Effector CD8-positive, alpha-beta T cell (primary cell): ENCODE measurements at places on chromosomes 2 and 18.

DNA sequence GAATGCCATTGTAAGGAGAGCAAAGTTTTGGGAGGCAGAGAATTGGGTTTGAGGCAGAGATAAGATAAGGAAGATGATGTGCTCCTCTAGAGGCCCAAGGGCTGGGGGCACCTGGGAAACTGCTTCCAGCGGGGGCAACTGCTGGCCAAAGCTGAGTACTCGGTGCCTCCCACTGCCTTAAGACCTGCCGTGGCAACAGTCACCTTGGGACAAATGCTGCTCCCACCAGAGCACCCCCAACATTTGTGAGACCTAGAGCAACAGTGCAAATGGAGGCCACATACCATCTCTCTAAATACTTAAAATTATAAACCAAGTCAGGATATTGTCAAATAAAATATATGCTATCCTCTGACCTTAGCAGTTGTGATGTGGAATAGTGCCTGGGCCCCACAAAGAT, 127.1 kb downstream of the CAPN13 start:
- DNase-seq: no peak

GRCh38 chr2:97678298-97678697, 8.8 kb downstream of the C2orf92 start:
- no peak for DNase-seq

GRCh38 chr2:32068-32467, 14.2 kb downstream of the FAM110C start:
- DNase-seq: no peak

GRCh38 chr2:117853316-117853715, 38.8 kb downstream of the DDX18 start:
- no peak for DNase-seq

- no peak for DNase-seq
Measured at GRCh38 chr2:82023710-82024109, 1719.2 kb upstream of the LRRTM1 start.

- no peak for DNase-seq
Measured at GRCh38 chr2:197759625-197760292, 25.4 kb downstream of the BOLL start.

GRCh38 chr2:61658841-61659780, 121.0 kb upstream of the XPO1 start:
- no peak for DNase-seq

DNA sequence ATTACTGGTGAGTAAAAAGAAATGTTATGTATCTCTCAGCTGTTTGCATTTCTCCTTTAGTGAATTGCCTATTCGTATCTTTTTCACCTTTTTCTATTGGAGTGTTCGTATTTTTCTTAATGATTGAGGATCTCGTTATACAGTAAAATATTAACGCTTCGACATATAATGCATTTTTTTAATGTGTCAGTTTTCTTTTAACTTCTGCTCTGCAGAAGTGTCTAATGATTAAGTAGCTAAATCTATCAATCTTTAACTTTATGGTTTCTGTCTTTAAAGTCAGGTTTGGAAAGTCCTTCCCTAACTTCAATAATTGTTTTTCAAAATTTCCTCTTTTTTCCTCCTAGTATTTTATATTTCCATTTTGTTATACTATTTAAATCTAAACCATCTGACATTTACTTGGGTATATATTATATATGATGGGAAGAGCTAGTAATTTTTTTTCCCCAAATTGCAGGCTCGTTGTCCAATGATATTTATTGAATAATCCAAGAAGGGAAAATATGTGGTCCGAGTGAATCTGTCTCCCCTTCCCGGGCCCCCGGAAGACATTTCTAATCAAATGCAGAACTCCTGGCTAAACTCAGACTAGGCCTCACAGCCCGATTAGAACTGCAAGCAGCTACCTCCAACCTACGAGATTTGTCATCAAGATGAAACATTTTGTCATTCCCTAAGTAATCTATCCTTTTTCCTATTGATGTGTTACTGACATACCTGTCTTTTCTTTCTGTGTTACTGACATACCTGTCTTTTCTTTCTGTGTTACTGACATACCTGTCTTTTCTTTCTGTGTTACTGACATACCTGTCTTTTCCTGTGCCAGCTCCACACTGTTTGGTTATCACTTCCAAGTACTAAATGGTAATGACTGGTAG, 17.2 kb downstream of the PCBP1 start:
- no peak for DNase-seq

DNA sequence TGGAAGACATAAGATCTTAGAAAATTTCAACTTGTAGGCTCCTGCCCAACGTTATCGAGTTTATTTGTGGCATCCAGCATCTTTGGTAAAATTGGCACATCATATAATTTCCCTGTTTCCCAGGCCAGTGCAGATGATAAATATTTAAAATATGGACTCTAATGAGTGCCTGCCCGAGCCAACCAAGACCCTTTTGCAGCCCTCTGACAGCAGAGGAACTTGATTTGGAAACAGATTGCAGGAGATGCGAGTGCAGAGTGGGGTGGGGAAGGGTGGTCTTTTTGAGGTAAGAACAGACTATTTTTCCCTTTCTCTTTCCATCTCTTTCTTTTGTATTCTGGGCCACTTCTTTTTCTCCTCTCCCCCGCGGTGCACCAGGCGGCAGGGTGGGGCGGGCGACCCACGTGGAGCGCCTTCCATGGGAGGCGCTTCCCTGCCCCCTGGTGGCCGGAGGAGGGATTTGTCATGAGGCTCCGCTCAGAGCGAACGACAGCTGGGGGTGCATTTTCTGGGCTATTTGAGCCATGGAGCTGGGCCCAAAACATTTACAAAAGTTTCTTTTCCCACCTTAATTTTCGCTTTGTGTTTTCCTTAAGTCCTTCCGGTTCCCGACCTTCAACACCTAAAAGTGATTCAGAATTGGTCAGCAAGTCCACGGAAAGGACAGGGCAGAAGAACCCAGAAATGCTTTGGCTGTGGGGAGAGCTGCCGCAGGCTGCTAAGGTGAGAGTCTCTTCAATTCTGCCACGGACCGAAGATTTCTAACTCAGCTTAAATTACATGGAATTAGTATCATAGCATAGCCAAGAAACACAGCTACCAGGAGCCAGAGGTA, 32.7 kb downstream of the LPIN1 start:
- peak; percentile 79 for DNase-seq

DNA sequence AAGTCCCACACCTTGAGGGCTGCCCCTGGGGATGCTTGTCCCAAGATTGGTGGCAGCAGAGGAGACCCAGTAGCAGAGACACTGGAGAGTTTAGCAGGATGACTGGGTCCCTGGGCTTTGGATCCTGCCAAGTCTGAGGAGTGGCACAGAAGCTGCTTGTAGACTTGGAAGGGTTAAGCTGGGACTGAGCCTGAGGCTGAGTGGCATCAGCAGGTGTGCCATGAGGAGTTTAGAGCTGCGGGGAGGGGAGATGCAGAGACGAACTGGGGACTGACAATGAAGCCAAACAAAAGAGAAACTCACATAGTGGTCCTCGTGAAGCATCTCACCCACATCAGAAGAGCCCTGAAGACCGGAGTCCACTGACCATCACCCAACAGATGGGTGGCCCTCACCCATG, 329.7 kb upstream of the KLHL29 start:
- DNase-seq: no peak

DNA sequence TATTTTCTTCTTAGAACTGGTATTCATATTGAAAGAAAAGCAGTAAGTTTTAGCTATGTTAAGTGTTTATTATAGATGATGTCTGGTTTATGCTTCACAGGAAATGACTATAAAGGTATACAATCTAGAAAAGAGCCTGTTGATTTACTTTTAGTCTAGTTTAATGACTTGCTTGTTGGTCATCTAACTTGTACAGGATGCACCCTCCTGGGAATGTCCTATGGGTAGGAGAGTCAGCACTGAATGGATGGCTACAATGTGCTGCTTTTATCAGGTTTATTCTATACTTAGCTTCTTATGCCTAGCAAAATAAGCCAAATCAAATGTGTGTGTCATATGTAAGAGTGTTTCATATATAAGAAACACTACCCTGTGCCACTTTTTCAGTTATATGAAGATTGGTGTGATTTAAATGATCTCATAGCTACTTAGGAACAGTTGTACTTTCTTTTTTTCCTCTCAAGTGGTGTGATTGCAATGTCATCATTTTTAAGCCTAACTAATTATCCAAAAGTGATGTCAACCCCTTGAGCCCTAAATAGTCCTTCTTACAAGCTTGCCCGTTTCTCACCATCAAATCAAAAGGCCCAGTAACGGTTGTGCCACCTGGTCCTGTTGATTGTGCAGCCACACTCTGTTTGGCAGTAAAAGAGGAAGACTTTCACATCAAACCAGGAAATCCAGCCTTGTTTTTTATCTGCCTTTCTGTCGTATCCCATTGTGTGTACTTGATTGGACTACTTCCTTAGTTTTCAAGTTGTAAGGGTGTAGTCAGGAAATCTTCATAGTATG, 176.0 kb downstream of the DIS3L2 start:
- DNase-seq: no peak

- no peak for DNase-seq
Measured at GRCh38 chr2:9206991-9207640, 504 bp downstream of the ASAP2 start.

DNA sequence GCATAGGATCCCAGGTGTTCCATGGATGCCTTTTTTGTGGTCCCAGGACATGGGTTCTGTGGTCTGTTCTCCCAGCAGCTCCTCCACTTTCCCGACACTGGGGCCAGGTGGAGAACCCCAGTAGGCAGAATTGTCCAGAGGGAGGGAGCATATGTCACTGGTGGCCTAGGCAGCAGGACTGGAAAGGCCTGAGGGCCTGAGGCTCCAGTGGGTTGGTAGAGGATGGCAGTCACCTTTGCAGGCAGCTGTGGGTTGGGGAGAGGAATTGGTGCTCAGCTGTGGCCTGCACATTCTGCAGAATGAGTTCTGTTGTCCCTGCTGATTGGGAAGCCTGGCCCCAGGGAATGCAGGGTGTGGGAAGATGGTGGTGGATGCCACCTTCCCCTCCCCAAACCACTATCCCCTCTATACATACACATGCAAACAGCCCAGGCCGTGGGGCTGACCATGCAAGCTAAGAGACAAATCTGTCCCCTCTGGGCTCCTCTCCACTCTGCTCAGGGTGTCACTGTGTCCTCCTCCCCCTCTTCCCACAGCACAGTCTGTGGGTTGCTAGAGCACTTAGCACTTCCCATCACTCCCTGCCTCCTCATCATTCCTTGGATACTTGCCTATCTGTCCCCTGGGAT, 11.4 kb downstream of the CTIF start:
- no peak for DNase-seq

DNA sequence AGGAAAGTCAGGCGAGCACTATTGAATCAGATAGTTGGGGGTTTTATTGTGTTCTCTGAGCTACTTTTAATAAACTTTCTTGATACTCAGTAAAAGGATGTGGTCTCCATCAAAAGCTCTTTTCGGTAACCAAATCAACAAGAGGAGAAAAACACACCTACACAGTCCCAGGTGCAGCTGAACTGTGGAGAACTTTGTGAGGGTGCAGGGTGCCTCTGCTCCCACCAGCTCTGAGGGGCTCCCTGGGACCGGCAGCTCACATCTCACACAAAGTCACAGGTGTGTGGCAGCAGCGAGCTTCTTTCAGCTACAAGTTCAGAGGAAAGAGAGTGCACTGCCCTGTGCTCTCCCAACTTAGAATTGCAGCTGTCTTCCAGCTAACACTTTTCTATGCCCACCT, 650.4 kb downstream of the RNF144A start:
- peak; percentile 16 for DNase-seq

GRCh38 chr2:46643951-46644350, 164.6 kb downstream of the TMEM247 start:
- no peak for DNase-seq

GRCh38 chr2:239359196-239359912, 41.5 kb downstream of the HDAC4 start:
- DNase-seq: no peak

GRCh38 chr18:12628706-12629702, 28.9 kb downstream of the SPIRE1 start:
- no peak for DNase-seq
